ENCODE measurements at places on chromosomes 2 and 18. TPM values are rescaled to one million over a fixed set of nuclear protein-coding genes. Genes with fewer than 3 reads are reported as not detected.

GRCh38 chr18:34787931-34788532 is 77.9 kb downstream of the DTNA start:
- peak; percentile 33 for DNase-seq

REG1B gene
- not detected for polyA plus RNA-seq

DNA sequence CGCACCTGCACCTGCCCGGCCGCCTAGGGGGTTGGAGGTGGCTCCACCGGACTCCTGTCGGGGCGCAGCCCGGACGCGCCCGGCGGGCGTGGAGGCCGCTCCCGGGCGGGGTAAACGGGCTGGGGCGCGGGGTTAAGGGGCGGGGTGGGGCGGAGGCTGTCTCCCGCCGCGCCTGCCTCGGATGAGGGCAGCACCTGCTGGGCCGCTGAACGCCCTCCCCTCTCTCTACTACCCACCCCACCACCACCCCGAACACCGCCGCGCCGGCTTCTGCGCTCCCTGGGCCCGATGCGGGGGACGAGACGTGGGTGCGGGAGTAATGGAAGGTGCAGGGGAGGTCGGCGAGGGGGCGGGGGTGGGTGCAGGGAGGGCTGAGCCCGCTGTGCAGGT is 224.8 kb upstream of the ID2 start:
- no peak for DNase-seq

SALL3 gene
- polyA plus RNA-seq, result 8.1 TPM

SIGLEC15 gene
- polyA plus RNA-seq, result 0.46 TPM

DNA sequence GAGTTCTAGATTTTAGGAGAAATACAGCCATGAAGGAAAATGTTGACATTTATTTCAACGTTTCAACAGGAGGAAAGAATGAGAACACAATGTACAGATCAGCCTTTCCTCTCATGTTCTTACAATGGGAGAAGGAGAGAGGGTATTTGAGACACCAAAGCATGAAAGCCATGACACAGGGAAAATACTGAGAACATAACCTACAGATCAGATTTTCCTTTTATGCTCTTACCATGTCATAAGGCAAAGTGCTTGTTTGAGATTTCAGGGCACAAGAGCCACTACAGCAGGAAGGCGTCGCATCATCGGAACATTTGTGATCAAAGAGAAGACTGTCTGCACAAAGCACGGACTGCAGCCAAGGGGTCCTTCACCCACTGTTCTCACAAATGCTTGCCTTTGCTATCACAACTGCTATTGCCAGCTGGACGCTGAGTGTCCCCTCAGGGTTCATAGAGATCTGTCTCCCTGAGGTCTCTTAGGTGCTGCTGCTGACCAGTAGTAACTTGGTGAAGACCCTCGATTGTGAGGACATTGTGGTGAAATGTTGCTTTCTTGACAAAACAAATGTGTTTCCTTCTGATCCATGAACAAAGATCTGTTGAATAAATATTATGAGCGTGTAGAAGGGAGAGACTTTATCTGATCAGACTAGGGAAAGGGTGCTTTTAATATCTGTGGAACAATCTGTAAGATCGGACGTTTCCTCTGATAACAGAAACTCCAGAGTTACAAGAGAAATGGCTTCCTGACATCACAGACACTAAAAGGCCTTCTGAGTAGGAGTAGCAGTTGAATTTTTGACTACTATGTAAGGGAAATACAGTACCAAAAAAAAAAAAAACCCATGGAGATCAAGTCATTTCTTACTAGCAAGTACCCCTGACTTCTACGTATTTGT is 6.4 kb upstream of the IL1RL1 start:
- no peak for DNase-seq

- no peak for DNase-seq
Measured at GRCh38 chr2:109029490-109030201, 40.6 kb upstream of the EDAR start.

DNA sequence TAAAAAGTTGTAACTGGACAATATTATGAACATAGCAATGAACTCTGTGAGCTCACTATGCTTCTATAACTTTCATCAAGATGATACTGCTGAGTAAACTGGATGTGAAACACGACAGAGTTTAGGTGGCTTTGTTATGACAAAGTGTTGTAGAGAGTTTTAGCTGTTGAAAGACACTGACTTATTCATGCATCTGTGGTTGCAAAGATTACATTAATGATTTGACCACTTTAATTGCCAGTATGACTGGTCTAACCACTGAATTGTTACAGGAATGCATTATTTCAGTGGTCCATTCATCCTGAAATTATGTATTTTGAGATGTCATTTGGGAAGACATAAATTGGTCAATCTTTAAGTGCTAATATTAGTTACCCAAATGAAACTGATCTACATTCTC is 117.9 kb downstream of the SPHKAP start:
- no peak for DNase-seq

AGXT gene
- polyA plus RNA-seq, result 0.06 TPM

DNA sequence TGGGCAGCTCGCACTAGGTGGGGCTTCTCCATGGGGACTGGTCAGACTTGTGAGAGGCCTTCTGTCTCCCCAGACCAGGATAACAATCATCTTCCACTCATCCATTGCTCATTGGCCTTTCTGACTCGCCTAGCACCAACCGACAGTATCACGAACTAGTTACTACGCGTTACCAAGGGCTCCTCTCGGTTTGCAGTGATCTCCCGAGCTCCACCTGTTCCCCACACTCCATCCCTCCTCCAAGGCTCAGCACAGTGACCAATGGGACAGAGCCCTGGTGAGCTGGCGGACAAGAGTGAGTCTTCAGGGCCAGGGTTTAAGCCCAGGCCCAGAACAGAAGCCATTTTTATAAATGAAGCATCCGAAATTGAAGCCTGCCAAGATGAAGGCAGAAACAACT is 42.8 kb upstream of the SMAD7 start:
- no peak for DNase-seq

TANC1 gene
- polyA plus RNA-seq, result 47.2 TPM

- DNase-seq, result no peak
Measured at GRCh38 chr2:154697418-154698252, 860 bp upstream of the KCNJ3 start.

DNA sequence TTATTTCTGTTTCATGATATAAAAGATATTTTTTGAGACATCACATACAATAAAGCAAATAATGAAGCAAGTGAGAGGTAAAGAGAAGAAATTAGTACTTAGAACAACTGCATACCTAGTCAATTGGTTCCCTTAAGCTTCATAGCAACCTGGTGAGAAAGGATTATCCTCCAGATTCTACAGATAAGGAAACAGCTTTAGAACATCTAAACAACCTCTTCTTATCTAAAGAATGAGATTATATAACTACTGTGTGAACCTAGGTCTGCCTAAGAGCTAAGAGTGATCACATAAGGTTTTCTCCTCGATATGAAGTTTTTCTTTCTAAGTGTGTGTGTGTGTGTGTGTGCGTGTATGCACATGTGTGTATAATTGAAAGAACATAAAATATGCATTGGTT is 265.1 kb downstream of the NOL4 start:
- no peak for DNase-seq

DNA sequence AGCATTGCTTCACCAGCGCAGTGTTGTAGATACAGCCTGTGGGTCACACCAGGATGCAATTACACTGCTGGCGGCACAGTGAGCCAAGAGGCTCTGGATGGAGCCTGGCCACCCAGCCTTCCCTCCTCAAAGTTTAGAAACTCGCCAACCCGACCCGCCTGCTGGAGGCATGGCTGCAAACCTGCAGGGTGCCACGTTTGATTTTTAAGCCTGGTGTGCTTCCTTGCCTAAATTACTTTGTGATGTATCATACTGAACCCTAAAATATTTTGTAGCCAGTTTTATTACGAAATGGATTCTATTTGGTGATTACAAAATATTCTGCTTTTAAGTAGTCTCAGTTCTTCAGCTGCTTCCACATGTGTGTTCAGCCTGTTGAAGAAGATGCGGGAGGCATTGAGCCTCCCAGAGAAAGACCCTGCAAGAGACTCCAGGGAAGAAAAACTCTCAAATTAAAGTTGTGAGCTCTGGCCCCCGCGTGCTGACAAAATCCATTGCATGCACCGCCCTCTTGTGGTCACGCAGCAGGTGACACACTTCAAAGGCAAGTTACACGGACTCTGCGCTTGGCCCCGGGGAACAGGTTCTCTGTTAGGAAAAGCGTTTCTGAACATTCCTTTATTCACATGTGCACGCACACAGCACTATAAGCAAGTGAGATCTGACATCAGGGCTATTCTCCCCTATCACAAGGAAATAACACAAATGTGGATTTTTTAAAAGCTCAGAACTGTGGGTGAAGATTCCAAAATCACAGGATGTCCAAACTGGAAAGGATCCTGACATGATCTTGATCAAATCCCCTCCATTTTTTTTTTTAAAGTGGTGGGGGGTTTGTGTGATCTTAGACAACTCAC is 63.0 kb upstream of the TWIST2 start:
- peak; percentile 47 for DNase-seq

RGPD4 gene
- polyA plus RNA-seq, result 0.03 TPM

DNA sequence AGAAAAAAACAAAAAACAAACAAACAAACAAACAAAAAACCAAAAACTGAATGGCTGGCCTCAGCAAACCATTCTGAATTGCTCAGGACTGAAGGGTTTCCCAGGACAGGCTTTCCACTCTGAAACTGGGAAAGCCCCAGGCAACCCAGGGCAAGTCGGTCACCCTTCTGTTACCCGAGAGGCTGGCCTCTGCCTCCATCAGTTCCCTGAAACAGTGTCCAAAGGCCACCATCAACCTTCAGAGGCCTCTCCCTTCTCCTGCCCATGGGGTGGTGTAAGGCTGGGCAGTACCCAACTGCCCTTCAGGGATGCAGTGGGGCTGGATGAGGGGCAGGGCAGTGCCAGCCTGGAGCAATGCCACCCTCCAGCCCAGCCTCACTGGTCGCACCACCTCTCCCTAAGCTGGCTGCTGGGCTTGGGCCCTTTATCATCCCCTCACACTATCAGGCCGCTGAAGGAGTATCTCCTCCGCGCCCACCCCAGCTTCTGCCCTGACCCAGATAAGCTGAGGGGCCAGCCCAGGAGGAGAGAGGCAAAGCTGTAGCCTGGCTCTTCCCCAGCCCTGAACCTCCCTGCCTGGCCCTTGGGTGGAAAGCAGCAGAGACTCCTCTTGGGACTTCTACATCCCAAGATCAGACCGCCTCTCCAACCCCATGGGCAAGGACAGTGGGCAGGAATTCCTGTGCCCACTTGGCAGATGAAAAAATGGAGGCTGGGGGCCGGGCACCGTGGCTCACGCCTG is 35.9 kb downstream of the ZFP36L2 start:
- no peak for DNase-seq

- no peak for DNase-seq
Measured at GRCh38 chr18:62523255-62523588, 397 bp downstream of the ZCCHC2 start.

Data from left renal pelvis (tissue), 4 donors.